ENCODE measurements at places on chromosomes 1 and 21.

DNA sequence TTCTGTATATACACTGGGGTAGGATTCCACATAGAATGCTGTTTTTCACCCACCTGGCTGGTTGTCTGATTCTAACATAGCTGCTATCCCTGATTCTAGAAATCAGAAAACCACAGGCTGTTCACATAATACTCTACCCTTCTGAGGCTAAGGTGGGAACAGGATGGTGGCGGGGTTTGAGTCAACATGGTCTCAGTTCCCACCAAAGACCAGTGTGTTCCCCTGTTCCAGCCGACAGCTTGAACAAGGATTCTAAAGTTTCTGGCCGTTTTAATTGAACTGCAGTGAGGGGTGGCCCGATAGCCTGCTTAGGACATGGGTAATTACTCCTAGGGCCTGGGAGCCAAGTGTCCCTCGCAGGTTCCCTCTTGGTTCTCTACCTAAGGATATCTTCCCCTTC lies 38.4 kb downstream of the PEX14 start:
- DNase-seq = no peak

DNA sequence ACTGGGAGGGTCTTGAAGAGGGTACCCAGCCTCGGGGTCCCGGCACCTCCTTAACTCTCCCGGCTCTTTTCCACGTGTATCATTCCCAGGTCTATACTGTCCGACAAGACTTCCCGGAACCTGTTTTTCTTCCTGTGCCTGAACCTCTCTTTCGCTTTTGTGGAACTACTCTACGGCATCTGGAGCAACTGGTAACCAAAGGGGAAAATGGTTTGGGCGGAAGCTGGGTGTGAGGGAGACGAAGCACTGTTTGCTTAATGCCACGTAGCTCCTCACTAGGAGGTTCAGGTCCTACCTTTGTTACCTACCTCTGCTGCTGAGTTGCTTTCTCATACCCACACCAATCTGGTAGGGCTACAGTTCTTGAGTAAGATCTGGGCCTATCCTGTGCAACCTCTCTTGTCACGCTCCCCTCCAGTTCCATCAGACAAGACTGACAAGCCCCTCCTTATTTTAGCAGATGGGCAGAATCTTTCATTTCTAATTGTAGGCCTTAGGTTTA lies 642 bp downstream of the SLC30A7 start:
- peak; percentile 28 for DNase-seq

DNA sequence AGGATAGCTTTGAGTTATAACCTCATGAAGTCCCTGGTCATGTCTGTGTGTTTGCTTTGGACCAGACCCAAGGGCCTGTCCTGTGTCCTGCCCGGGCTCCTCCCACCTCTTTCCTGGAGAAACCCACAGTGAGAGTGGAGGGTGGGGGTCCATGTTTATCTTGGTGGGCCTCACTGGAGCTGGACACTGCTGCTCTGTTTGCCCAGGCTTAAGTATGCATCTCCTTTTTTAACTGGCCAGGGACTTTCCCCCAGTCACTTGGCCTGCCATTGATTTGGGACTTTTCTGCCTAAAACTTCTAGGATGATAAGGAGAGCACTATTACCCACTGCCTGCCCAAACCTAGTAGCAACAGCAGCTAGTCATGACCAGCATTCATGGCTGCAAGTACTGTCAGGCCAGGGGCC lies 49.8 kb downstream of the DDR2 start:
- no peak for DNase-seq

- DNase-seq = no peak
These were observed 17.2 kb upstream of the SPEN start for GRCh38 chr1:15830258-15830657.

GRCh38 chr1:244395965-244396364 lies 55.7 kb downstream of the ADSS2 start:
- no peak for DNase-seq

- DNase-seq = no peak
These were observed 6.3 kb downstream of the EXTL1 start for GRCh38 chr1:26027716-26028489.

GRCh38 chr1:147243228-147243685 lies 773 bp downstream of the CHD1L start:
- peak; percentile 13 for DNase-seq

GRCh38 chr1:238272145-238272544 lies 381.4 kb upstream of the ZP4 start:
- no peak for DNase-seq

- no peak for DNase-seq
These were observed 160.9 kb downstream of the SLC44A5 start for GRCh38 chr1:75449998-75450397.

- DNase-seq = no peak
These were observed 36.6 kb upstream of the ARF1 start for GRCh38 chr1:228045871-228046270.

GRCh38 chr1:157363660-157364140 lies 188.6 kb downstream of the FCRL5 start:
- DNase-seq = no peak

DNA sequence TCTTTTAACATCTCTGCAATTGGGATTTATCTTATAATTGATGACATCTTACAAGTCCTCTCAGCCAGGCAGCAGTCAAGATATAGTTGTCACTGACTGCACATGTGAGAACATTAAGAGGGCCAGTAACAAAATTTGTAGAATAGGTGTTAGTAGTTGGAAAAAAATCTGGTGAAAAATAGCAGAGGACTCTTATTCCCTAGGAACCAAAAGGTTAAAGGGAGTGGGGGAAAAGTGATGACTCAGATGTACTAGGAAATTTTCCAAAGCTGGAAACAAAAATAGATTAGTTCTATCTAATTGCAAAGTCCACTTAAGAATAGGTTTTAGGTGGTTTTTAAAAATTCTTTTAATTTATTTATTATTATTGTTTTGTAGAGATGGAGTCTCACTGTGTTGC lies 3.6 kb downstream of the NUP210L start:
- DNase-seq = no peak

DNA sequence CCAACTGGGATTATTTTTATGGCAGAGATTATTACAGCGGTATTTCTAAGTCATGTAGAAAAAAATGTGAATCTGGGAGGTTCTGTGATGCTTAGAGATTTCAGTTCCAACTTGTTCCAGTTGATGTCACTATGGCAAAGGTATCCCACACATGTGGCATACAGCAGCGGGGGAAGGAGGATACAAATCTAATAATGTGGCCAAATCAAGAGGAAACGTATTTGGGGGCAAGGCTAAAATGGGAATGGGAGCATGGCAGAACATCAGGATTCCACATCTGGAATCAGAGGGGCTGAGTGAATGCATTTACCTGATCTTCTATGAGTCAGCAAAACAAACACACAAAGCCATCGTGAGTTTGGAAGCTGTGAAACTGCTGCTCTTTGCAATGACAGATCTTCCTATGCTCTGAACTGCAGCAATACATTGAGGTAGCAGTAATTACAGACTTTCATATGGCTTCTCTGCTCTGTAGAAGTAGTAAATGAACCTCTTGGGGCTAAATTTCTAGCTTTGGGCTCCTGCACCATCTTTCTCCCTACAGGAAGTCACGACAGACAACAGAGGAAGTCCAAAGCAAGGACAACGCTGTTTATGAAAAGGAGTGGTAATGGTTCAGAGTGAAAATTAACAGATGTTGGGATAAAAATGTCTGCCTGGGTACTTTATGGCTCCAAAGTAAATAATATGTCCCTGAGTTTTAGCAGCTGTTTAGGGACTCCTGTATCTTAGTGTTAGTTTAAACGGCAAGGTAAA lies 55.5 kb downstream of the GABPA start:
- no peak for DNase-seq

GRCh38 chr1:235873045-235873444 lies 6.3 kb upstream of the LYST start:
- no peak for DNase-seq

- no peak for DNase-seq
These were observed 173.5 kb upstream of the LMO4 start for GRCh38 chr1:87155170-87155569.

- DNase-seq = no peak
These were observed 20.1 kb downstream of the MEGF6 start for GRCh38 chr1:3590951-3591865.

GRCh38 chr1:172382406-172382805 lies 38.1 kb upstream of the C1orf105 start:
- DNase-seq = no peak
